Panc1 (cell line): ENCODE measurements at places on chromosomes 4 and X.

DNA sequence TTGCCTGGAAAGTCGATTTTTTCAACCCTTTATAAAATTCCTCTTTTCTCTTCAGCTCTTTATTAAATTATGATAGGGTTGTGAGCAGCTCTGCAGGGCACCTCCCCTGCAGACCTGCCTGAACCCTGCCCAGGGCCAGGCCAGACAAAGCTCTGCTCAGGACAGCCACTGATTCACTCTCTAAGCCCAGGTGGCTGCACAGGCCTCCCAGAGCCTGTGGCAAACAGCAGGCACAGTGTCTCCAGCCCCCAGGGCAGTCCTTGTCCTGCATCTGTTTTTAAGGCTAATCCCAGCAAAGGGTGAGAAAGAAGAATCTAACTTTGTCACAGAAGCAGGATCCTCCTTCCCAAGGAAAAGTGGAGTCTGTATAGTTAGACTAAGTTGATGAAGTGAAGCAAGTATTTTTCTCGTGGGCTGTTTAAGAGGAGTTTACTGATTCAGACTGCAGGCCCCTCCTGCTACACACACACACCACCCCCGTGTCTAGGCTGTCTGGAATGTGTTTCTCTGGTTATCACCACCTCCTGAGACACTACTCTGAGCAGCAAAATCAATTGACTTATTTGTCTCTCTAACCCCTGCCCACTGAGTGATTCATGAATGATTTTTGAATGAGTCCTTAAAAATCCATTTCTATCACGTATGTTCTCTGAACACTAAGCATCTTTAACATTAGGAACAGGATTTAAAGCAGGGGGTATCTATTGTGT, 101.7 kb downstream of the CHIC2 start:
- DNase-seq = no peak

GRCh38 chr4:121154103-121154515, 10.0 kb downstream of the TNIP3 start:
- no peak for DNase-seq

- no peak for DNase-seq
These were observed 37.8 kb downstream of the SH3KBP1 start for GRCh38 chrX:19849464-19850080.

DNA sequence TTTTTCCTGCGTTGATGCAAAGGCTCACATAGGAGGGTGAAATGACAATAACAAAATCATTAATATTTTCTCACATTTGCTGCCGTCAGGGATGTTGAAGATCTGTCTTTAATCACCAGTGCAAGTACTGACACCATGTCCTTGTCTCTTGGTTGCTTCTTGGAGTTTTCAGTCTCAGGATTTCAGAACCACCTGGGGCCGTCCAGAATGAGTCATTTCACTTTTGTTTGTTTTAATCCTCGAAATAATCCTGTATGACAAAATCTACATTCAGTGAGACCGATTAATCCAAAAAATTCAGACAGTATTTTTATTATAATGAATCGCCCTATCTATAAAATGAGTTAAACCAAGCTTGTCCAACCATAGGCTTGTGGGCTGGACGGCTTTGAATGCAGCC, 47.2 kb downstream of the NEIL3 start:
- DNase-seq = no peak

DNA sequence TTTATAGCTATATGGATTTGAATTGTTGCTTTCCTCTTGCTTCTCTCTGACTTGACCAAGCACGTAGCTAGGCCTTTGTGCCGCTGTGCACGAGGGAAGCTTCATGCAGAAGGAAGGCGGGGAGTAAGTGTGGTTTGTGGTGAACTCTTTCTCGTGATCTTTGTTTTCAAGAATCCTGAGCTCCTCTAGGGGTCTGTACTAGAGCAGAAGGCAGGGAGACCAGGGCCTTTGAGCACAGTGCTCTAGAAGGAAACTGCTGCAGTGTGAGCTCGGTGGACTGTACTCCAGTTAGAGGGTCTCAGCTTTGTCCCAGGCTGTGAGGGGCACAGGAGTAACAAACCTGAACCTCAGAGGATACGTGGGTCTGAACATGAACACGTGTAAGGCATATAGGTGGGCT, 49.0 kb downstream of the AGA start:
- DNase-seq = no peak

GRCh38 chrX:141904262-141904661, 568 bp downstream of the MAGEC1 start:
- DNase-seq = no peak

- no peak for DNase-seq
These were observed 14.5 kb upstream of the STS start for GRCh38 chrX:7133050-7133440.

DNA sequence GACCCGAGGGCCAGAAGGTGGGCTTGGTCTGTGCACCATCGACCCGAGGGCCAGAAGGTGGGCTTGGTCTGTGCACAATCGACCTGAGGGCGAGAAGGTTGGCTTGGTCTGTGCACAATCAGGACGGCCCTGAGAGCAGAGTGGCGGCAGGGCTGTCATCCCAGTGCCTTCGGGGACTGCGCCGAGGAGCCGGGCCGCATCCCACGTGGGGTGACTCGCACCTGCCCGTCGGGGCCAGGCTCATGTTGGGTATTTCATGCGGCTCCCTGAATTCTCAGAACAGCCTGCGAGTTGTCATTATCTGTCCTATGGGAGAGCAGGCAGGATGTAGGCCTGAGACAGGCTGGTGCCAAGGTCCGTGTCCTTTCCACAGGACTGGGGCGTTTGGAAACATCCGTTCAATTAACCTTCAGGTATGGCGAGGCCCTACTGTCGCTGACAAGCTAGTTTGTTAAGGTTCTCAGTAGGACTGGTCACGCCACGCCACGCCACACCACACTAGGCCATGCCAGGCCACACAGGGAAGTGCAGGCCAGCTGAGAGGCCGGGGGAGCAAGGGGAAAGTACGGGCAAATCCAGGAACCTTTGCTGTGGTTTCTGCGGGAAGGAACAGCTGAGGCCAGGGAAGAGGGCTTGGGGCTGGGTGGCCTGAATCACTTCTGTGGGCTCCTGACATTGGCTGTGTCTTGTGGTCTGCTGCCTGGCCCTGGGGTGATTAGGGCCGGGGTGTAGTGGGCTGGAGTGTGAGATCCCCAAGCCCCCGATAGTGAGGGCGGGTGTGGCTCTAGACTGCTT, 182.9 kb downstream of the AFAP1 start:
- no peak for DNase-seq

GRCh38 chr4:64516176-64516575, 106.9 kb upstream of the TECRL start:
- DNase-seq = no peak

DNA sequence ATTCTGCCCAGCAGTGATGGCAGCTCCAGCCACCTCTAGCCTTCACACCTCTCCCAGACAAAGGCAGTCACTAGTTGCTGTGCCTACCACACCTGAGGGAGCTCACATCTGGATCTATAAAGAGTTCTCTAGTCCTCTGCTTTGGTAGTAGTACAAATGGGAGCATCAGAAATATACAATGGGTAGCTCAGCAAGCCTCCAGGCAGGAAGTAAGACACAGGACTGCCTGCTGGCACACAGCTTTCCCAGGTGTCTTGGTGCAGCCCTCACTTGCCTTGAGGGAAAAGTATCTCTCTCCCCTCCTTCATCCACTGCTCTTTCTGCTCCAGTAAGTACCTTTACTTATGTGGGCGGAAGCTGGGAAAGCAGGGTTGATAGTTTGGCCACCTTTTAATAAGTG, 212.9 kb upstream of the SLC7A11 start:
- no peak for DNase-seq

DNA sequence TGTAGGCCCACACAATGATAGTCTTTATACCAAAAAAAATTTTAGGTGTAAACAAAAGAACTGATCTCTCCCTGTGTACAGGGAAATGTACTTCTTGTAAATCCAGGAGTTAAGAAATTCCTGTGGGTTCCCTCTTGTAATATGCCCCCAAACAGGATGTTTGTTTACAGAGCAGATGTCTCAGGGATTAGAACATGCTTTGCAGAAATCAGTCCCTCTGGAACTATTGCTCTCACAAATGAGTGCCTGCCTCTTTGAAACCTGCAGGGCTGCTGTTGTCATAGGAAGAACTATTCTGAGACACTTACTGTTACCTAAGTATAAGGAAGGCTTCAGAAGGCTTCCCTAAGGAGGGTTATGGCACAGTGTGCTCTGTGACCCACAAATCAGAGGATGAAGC, 35.6 kb downstream of the PAK3 start:
- no peak for DNase-seq

DNA sequence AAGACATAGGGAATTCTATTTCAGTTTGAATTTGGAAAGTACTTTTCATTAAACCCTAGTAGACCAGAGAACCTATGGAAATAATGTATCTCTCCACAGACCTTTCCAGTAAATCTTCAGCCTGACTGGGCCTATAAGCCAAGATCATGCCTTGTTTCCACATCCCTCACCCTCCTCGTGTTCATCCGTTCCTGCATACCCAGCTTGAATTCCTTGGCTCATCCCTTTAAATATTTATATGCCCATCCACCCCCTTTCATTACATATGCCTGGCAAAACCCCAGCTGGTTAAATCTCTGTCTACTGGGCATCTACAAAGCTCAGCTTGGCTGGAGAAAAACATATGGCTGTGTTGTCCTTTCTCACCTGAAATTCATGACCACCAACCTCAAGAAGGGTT, 32.4 kb downstream of the SLC2A9 start:
- no peak for DNase-seq

GRCh38 chr4:27003642-27004113, 143.0 kb downstream of the STIM2 start:
- DNase-seq = no peak

DNA sequence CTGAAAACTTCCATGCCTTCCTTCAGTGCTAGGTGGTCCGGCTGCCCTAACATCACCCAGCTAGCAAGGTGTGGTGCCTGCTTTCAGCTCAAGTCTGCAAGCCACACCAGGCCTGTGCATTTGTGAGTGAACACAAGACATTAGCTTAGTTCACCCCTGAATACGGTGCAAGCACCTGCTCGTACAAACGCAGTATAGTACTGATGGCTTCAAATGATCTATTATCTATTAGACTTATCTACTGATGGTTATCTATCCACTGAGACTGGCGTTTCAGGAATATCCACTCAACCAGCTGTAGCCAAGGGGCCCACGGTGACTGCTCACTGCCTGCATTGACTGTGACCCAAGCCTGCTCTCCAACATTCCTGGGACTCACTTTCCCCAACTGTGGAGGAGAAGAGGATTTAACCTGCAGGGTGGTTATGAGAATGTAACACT, 155.9 kb downstream of the SHOX start:
- DNase-seq = no peak

- no peak for DNase-seq
These were observed 136.2 kb upstream of the MED14 start for GRCh38 chrX:40871385-40872082.

- DNase-seq = no peak
These were observed 52.2 kb downstream of the APOO start for GRCh38 chrX:23855569-23855968.

- no peak for DNase-seq
These were observed 75.7 kb downstream of the RBM47 start for GRCh38 chr4:40553995-40554394.

GRCh38 chrX:19122641-19123009, 357 bp upstream of the ADGRG2 start:
- DNase-seq = no peak

DNA sequence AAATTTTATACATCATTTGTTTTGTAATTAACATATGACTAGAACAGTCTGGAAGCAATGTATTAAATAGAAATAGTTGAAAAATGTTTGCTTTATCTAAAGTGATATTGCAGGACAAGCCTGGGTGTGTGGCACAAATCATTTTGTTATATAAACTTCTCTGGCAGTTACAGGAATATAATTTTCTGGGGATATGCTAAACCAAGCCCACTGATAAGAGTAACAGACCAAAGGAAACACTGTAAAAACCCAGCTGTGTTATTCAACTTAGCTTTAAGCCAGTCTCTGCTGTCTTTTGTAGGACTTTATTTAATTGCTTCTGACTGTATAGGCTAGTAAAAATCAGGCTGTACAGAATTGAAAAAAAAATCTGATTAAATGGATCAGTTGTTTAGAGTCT, 156.2 kb downstream of the NR3C2 start:
- no peak for DNase-seq

GRCh38 chr4:153573881-153574802, 108.0 kb downstream of the TMEM131L start:
- peak; percentile 25 for DNase-seq

GRCh38 chr4:112403101-112403945, 106.2 kb downstream of the ALPK1 start:
- DNase-seq = no peak

GRCh38 chr4:62683799-62684566, 1483.9 kb downstream of the ADGRL3 start:
- no peak for DNase-seq

DNA sequence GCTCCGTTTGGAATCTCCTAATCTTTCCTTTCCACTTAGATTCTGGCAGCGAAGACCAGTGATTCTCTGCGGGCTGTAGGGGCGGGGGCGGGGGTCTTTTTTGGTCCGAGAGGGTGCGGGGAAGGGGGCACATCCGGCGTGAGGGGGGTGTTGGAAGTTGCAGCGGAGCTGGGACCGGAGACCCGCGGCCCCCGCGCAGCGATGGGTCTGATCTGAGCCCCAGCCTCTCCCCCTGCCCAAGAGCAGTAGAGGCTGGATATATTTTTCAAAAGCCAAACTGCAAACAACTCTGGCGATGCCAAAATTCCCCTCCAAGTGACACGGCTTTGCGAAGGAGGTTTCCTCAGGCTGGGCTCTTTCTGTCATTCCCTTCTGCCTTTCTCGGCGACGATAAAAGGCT, 355 bp downstream of the GRID2 start:
- no peak for DNase-seq

DNA sequence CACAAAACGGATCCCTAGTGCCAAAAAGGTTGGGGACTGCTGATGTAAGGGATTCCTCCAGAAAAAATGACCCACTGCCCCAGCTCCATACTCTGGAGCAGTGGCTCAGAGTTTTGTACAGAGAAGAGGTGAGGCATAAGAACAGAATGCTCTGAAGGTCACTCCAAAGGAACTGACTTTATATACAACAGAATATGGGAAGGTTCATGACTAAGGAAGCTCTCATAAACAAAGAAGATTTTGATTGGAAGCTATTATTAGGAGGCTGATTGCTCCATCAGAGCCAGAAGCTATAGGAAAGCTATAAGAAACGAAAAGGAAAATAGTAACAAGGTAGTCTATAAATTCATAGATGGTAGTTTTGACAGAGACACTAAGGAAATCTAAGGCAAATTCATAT, 203.1 kb downstream of the SLC7A11 start:
- DNase-seq = no peak

GRCh38 chr4:97104006-97104405, 1039.3 kb downstream of the STPG2 start:
- no peak for DNase-seq
